Thymus (tissue), 14 donors: ENCODE measurements at places on chromosomes 13 and 19.

DNA sequence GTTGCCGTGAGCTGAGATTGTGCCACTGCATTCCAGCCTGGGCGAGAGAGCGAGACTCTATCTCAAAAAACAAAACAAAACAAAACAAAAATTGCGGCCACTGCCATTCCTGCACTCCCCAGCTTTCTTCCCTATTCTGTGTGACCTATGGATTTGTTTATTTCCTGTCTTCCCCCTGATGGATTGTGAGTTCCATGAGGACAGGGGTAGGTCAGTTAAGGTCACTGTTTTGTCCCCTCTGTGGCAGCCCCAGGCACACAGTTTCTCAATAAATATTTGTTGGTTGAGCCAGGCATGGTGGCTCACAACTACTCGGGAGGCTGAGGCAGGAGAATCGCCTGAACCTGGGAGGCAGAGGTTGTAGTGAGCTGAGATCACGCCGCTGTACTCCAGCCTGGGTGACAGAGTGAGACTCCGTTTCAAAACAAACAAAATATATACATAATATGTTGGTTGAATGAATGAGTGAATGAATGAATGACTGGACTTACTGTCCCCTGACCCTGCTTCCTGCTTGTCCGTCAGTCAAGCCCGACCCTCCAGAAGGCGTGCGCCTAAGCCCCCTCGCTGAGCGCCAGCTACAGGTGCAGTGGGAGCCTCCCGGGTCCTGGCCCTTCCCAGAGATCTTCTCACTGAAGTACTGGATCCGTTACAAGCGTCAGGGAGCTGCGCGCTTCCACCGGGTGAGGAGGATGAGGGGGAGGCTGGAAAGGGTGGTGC lies 5.0 kb downstream of the EBI3 start:
- DNase-seq: no peak

DNA sequence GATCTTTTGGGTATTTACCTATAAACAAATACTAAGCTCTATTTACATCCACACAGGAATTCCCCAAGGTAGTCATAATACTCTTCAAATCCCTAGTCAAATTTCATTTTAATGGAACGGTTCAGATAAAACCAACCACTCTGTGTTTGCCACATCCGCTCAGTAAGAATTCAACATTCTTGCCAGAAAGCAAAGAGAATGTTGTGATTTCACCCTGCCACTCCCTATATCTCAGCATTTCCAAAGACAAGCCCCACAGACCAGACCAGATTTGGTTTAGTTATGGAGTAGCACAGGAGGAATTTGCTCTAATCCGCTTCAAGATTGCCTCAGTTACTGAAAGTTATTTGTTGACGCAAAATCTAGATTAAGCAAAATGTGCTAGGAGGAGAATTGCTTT lies 105.6 kb upstream of the SERP2 start:
- no peak for DNase-seq

DNA sequence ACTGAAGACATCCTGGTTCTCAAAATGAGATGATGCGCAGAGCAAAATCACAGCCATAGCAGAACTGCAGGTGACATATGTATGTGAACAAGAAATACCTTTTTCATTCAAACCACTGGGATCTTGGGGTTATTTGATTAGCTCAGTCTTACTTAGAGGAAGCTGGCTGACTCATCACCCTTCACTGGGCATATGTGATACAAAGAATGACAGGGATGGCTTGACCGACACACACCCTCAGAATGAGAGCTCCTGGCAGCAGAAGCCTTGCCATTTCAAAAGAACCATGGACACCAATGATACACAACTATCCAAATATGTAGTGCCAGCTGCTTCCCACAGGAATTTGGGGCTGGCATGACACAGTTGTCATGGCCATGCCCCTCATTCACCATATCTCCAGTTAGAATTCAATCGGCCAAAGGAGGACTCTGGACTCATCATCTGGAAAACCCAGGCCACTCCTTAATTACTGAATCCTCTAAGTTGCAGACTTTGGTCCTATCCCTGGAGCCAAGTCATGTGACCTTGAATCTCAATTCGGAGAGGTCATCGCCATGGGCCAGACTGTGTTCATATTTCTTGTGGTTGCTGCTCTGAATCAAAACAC lies 115.8 kb downstream of the KATNAL1 start:
- no peak for DNase-seq

- no peak for DNase-seq
These were observed 38.6 kb downstream of the WDR87 start for GRCh38 chr19:37867831-37868230.

- DNase-seq: no peak
These were observed 45.1 kb upstream of the DOCK9 start for GRCh38 chr13:99022941-99023340.

- no peak for DNase-seq
These were observed at the start of gene GRIN2D for GRCh38 chr19:48393559-48394330. Gene GRIN2D (plus strand): TSS chr19:48393668. CDS start chr19:48398393, 4,725 bp downstream.

DNA sequence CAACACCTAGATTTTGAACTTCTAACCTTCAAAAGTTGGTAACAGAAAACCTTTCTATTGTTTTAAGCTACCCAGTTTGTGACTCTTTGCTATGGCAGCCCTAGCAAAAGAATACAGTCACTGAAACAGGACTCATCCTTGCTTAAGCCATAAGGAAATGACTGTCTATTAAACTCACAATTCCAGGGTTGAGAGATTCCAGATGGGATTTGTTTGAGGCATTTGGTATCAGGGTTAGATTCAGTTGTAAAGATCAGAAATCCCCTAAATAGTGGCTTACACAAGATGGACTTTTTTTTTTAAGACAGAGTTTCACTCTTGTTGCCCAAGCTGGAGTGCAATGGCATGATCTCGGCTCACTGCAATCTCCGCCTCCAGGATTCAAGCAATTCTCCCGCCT lies 41.1 kb upstream of the RGCC start:
- no peak for DNase-seq

- no peak for DNase-seq
These were observed at the start of gene MAG for GRCh38 chr19:35291916-35292315. Gene MAG (plus strand): TSS chr19:35292161. CDS start chr19:35295409, 3,248 bp downstream.

GRCh38 chr19:4425537-4425936 lies 23.1 kb downstream of the CHAF1A start:
- DNase-seq: no peak

GRCh38 chr19:18109733-18110608 lies 12.4 kb downstream of the MAST3 start:
- no peak for DNase-seq

GRCh38 chr13:96958286-96958891 lies 35.9 kb downstream of the OXGR1 start:
- DNase-seq: no peak

DNA sequence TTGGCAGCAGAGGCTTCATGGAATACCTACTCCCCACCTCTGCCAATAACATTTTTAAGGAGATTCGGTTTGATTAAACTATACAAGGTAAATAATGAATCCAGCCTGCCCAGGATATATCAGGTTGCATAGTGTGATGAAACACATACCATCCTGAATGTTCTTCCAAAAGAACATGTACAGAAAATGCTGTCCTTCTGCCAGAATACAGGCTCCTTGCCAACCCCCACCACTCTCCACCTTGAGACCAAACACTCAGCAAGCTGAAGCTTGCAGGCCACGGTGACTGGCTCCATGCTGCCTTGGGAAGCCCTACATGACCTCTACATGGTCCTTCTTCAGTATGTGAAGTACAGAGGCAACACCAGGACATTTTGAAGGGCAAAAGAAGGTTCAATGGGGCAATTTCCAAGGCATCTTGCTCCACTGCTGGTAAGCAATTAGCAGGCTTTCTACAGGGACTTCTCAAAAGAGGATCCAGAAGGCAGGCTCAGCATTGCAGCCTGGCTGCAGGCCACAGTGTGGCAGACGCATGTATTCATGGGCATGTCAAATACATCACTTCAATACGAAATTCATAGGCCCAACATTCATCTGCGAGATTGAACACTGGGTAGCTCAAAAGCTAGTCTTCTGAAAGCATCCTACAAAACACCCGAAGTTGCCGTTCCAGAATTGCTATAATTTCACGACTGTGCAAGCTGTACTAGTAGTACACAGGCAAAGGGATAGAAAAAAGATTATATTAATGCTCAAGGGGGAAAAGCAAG lies 62.4 kb upstream of the SERP2 start:
- no peak for DNase-seq

- DNase-seq: no peak
These were observed 42.1 kb downstream of the ESD start for GRCh38 chr13:46754812-46755211.

DNA sequence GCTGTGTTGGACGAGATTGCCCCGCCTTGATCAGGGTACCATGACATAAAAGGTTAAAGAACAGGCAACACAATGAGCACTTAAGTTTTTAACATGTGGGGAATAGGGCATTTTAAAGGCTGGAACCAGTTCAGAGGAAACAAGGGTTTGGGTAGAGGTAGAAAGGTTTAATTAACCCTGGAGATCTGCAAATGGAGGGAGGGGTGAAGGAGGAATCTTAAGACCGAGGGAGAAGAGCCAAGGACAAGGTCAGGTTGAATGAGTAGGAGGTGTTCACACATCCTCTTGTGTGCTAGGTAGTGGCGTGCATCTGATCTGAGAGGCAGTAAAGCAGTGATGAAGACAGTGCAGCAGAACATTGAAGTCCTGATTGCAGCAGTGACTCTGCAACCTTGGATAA lies 28.5 kb downstream of the SKA3 start:
- DNase-seq: no peak

DNA sequence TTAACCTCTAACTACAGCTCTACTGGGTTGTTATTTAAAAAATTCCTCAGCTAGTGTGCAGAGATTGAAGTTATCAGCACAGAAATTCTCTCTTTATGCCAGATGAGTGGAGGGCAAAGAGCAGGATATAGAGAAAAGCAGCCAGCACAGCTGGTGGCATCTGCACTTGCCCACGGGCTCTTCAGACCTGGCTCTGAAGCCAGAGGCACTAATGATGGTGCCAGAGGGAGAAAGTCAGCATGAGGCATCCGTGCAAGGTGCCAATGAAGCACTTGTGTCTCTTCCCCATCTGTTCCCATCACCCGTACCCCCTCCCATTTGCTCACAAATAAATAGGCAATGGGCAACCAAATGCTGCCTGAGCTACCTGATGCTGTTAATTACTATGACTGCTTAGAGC lies 138.9 kb downstream of the OLFM4 start:
- no peak for DNase-seq

DNA sequence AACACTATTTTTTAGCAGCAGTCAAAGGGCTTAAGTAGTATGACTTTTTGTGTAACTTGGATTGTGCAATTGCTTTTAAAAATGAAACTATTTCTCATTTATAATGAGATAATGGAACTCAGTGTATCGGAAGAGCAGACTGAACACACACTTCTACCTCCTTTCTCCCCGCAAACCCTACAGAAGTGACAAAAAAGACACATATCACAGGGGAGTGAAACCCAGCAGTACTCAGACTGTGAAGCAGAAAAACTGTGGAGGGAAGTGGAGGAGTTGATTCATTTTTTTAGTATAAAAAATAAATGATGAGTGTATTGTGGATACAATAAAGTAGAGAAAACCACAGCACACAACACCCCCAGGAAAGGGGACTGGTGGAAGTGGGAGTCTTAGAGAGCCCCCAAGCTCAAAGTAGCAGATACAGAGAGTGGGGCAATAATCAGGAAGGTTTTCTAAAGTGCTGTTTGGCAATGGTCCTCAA lies 9.7 kb downstream of the LPAR6 start:
- DNase-seq: no peak

- no peak for DNase-seq
These were observed 168.0 kb downstream of the PAN3 start for GRCh38 chr13:28306325-28306724.
